ENCODE measurements at places on chromosomes 13 and 19. TPM values are rescaled to one million over a fixed set of nuclear protein-coding genes. Genes with fewer than 3 reads are reported as not detected.

Gene SCGB2B2
- 0.52 TPM for total RNA-seq

DNA sequence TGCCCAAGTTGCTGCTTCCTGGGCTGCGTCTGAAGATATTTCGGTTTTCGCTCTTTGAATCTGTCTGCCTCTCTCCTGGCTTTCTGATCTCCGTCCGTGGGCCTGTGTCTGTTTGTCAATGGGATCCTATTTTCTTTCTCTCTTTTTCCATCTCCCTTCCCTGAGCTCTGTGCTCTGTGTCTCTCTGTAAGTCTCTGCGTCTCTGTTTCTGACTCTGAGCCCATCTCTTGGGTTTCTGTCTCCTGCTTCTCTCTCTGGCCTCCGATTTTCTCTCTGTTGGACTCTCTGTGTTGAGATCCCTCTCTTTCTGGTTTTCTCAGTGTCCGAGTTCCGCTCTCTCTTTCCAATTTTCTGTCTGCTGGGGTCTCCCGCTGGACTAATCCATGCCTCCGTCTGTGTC, 1.7 kb downstream of the PRKCG start:
- DNase-seq: no peak

- DNase-seq: no peak
Measured at GRCh38 chr13:99982731-99983498, 1.3 kb downstream of the ZIC2 start.

Gene IL17D
- 3.2 TPM for total RNA-seq

DNA sequence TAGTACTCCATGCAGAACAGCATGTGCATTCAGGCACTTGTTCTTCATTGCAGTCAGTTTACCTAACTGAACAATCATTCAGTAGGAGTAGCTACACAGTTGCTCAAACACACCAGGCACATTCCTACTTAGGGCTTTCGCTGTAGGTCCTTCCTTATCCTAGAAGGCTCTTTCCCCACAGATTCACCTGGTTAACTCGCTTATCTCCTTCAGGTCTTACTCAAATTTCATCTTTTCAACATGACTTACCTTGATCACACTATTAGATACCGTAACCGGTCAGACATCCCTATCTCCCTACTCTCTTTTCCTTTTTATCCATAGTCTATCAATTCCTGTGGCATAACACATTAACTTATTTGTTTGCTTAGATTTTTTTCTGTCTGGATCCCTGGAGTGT, 14.6 kb downstream of the EDNRB start:
- no peak for DNase-seq

GRCh38 chr13:38348861-38349389, 726 bp upstream of the UFM1 start:
- DNase-seq: no peak

DNA sequence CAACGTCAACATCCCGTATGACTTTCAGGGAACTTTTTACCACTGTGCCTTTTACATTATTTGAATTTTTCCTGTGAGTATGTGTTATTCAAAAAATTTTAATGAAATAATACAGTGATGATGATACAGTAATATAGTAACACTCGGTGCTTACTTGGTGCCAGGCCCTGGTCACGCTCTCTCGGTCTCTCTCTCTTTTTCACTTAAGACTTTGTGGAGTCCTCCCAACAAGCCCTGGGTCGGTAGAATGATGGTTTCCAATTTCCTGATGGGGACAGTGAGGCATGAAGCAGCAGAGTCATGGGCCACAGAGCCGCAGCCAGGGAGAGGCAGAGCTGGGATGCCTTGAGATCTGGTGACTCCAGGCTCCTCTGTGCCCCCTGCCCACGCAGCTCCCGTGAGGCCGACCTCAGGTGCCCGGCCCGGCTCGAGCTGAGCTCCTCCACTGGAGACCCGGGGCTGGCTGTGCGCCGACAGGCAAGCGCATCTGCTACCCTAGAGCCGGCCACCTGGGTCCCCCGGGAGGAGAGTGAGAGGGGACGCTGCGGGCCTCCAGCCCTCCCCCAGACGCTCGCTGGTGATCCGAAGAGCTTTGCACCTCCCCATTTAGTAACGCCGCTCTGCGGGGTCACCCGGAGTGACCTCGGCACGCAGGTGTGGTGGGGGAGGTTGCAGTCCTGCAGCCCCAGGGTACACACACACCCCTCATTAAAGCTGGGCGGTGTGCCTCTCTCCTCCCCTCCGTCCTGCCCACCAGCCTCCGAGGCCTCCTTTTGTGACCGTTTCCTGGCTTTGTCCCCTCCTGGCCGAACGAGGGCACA, 4.4 kb upstream of the SBK3 start:
- no peak for DNase-seq

- no peak for DNase-seq
Measured at GRCh38 chr13:27309401-27309958, 38.9 kb downstream of the RASL11A start.

Gene LNX2
- 8.3 TPM for total RNA-seq

All from left cardiac atrium (tissue), 4 donors.